CD4-positive, alpha-beta T cell (primary cell): ENCODE measurements at places on chromosomes 1 and 21.
A peak's percentile ranks its signal among the peaks of the same experiment; 100 is the strongest.

DNA sequence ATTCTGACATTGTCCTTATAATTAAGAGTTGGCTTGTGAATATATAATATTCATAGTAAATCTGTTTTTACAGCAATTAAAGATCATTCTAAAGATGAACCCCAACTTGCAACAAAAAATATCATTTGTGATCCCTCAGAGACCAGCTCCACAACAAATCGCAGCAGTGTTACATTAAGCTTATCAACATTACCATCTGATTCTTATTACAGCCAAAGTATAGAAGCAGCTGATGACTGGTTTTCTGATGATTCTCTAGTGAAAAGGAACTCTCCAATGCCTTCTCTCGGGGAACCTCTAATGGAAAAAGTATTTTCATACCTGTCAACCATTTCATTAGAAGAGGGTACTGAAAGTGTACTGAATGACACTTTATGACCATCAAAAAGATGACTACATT, 45.4 kb downstream of the C1orf185 start:
- no peak for DNase-seq
- no peaks in the 10 kb centered on the region for H3K4me1 ChIP-seq
- H3K27ac ChIP-seq: no peak overlapping the region
- no peaks in the 10 kb centered on the region for H3K36me3 ChIP-seq
- H3K27me3 ChIP-seq: no peaks in the 10 kb centered on the region
- no peak overlapping the region for H3K4me3 ChIP-seq

DNA sequence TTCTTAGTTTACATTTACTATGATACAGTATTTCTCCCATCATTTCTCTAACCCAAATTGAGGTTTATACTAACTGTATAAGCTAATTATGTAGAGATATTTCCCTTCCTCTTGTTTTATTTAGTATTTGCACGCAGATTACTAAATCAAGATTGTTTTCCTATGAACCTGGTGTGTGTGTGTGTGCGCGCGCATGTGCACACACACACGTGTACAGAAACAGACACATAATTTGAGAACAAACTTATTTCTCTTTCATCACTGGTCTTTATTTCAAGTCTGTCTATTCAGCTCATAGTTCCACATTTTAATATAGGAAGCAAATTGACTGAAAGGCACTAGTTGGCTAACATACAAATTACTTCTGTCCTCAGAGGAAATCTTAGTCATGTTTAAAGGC, 19.7 kb upstream of the COL24A1 start:
- DNase-seq: no peak
- no peak overlapping the region for H3K4me3 ChIP-seq
- no peaks in the 10 kb centered on the region for H3K36me3 ChIP-seq
- H3K27ac ChIP-seq: no peak overlapping the region
- no peaks in the 10 kb centered on the region for H3K27me3 ChIP-seq

DNA sequence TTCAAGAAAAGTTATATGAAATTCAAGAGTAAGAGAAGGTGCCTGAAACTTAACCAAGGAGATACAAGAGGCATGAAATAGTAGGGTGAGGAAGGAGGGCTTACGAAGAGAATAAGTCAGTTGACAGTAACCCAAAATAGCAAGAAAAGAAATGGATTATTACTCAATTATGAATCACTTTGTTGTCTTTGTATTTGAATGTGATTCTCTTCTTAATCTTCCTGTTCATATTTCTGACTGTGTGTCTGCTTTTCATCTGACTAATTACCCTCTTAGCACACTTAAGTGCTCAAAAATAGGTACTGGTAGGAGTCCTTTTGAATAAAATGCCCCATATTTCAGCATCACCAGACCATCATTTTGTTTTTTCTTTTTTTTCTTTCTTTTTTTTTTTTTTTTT, 39.4 kb downstream of the GLMN start:
- H3K4me3 ChIP-seq: no peak overlapping the region
- DNase-seq: no peak
- no peaks in the 10 kb centered on the region for H3K4me1 ChIP-seq
- no peak overlapping the region for H3K27ac ChIP-seq
- no peaks in the 10 kb centered on the region for H3K27me3 ChIP-seq

- peak overlapping the region; percentile 83 for H3K4me3 ChIP-seq
- peaks cover 21% of the 10 kb centered on the region for H3K4me1 ChIP-seq
- H3K27ac ChIP-seq: peak overlapping the region; percentile 72
Observed at GRCh38 chr1:231421546-231421970, 529 bp downstream of the EGLN1 start.

GRCh38 chr1:101238681-101239094, 1.9 kb downstream of the S1PR1 start:
- peak; percentile 88 for DNase-seq
- peaks cover 48% of the 10 kb centered on the region for H3K4me1 ChIP-seq
- H3K27ac ChIP-seq: peak overlapping the region; percentile 56
- H3K36me3 ChIP-seq: peaks cover 50% of the 10 kb centered on the region
- peak overlapping the region; percentile 87 for H3K4me3 ChIP-seq

DNA sequence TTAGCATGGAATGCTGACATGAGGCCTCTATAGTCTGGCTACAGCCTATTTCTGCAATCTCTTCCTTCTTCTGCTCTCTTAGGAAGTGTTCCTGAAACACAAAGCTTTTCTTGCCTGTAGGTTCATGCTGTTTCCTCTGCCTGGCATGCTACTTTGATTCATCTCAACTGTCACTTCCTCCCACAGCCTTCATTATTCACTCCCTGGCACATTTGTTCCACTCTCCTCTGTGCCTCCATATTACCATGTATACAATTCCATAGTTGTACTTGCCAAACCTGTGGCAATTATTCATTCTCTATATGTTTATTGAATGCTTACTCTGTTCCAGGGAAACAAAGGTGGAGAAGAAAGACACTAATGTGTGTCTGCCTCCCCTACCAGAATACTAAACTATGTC, 210.2 kb downstream of the LRRC7 start:
- H3K4me1 ChIP-seq: no peaks in the 10 kb centered on the region
- H3K27ac ChIP-seq: no peak overlapping the region
- H3K4me3 ChIP-seq: no peak overlapping the region
- no peaks in the 10 kb centered on the region for H3K36me3 ChIP-seq
- H3K27me3 ChIP-seq: no peaks in the 10 kb centered on the region

DNA sequence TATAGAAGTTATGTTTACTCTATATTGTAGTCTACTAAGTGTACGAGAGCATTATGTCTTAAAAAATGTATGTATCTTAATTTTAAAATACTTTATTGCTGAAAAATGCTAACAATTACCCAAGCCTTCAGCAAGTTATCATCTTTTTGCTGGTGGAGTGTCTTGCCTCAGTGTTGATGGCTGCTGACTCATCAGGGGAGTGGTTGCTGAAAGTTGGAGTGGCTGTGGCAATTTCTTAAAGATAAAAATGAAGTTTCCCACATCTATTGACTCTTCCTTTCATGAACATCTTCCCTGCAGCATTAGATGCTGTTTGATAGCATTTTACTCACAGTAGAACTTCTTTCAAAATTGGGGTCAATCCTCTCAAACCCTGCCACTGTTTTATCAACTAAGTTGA, 95.8 kb downstream of the CDC7 start:
- no peak for DNase-seq
- peaks cover 11% of the 10 kb centered on the region for H3K4me1 ChIP-seq
- H3K27ac ChIP-seq: no peak overlapping the region
- no peak overlapping the region for H3K4me3 ChIP-seq
- no peaks in the 10 kb centered on the region for H3K36me3 ChIP-seq

GRCh38 chr1:152959801-152960451, 10.5 kb upstream of the SPRR4 start:
- DNase-seq: no peak
- no peak overlapping the region for H3K27ac ChIP-seq
- no peaks in the 10 kb centered on the region for H3K4me1 ChIP-seq
- no peak overlapping the region for H3K4me3 ChIP-seq

GRCh38 chr1:166017395-166017794, 149.4 kb downstream of the FAM78B start:
- no peaks in the 10 kb centered on the region for H3K36me3 ChIP-seq
- H3K27me3 ChIP-seq: peaks cover 3% of the 10 kb centered on the region
- H3K4me1 ChIP-seq: no peaks in the 10 kb centered on the region
- no peak for DNase-seq
- H3K4me3 ChIP-seq: no peak overlapping the region

GRCh38 chr1:15384301-15384901, 25.3 kb upstream of the EFHD2 start:
- no peak overlapping the region for H3K27ac ChIP-seq
- H3K27me3 ChIP-seq: peaks cover 5% of the 10 kb centered on the region
- H3K4me1 ChIP-seq: peaks cover 12% of the 10 kb centered on the region
- no peak for DNase-seq
- H3K4me3 ChIP-seq: no peak overlapping the region
- no peaks in the 10 kb centered on the region for H3K36me3 ChIP-seq

- peak overlapping the region; percentile 70 for H3K4me3 ChIP-seq
- H3K4me1 ChIP-seq: peaks cover 17% of the 10 kb centered on the region
- H3K27ac ChIP-seq: no peak overlapping the region
- H3K36me3 ChIP-seq: no peaks in the 10 kb centered on the region
Observed at GRCh38 chr1:145886390-145886789, 724 bp upstream of the ANKRD35 start.

DNA sequence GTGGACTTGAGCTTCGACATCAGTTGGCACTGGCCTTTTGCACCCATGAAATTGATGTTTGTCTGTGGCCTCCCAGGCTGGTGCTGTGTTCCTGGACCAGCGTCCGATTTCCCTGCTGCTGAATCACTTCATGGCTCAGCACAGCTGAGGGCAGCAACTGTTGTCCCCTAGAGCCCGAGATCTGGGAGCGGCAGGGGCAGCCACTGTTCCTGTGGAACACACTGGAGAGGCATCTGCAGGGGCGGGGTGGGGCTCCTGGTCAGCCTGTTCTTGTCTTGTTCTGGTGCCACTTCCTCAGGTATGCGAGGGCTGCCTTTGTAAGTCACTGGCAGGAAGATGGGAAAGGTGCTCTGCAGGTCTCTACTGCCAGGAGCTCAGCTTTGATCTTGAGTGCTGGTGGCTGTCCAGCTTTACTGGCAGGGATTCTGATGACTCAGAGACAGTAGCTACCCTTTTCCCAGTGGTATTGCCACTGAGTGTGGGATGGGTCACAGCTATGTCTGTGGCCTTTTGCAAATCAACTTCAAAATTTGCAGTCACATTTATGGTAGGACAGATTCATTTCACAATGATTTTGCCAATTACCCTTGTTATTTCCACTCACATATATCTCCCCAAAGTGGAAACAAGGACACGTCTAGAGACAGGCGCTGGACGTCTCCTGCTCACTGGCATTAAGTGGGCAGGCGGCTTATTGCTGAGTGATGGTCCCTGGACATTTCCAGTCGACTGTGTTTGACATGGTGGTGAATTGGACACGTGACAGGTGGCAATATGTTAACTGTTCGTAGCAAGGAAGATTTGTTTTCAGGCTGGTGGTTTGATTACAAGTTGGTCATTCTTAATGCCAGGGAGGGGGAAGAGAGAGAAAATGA, 15.3 kb downstream of the AGPAT3 start:
- DNase-seq: no peak
- H3K27ac ChIP-seq: no peak overlapping the region
- H3K27me3 ChIP-seq: no peaks in the 10 kb centered on the region
- H3K4me3 ChIP-seq: no peak overlapping the region
- H3K36me3 ChIP-seq: peaks cover 27% of the 10 kb centered on the region

DNA sequence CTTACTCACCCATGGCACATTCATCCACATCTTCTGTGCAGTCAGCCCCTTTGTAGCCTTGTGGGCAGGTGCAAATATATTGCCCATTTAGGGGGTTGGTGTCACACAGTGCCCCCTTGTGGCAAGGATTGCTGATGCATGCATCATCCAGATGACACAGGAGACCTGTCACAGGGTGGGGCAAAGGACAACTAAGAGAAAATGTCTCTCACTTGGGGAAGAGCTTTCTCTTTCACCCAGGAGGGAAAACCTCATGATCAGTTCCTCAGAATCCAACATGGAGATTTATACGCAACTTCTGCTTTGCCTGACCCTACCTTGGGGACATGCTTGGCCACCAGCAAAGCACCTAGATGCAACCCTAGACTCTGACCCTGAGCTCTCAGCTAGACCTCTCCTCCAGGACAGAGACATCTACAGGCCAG, 71.8 kb upstream of the ADAM30 start:
- no peaks in the 10 kb centered on the region for H3K4me1 ChIP-seq
- no peak overlapping the region for H3K4me3 ChIP-seq
- H3K27ac ChIP-seq: no peak overlapping the region
- DNase-seq: peak; percentile 67
- peaks cover 69% of the 10 kb centered on the region for H3K36me3 ChIP-seq

DNA sequence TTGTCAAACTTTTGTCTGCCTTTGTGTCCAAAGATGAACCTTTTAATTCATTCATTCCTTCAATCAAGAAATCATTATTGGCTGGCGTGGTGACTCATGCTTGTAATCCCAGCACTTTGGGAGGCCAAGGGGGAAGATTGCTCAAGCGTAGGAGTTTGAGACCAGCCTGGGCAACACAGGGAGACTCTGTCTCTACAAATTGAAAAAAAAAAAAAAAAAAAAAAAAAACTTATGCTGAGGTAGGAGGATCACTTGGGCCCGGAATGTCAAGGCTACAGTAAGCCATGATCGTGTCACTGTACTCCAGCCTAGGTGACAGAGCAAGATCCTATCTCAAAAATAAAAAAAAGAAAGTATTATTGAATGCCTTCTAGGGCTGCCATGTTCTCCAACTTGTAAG, 51.3 kb upstream of the CXADR start:
- H3K36me3 ChIP-seq: no peaks in the 10 kb centered on the region
- H3K4me1 ChIP-seq: no peaks in the 10 kb centered on the region
- peaks cover 2% of the 10 kb centered on the region for H3K27me3 ChIP-seq
- no peak for DNase-seq
- no peak overlapping the region for H3K4me3 ChIP-seq

- no peaks in the 10 kb centered on the region for H3K27me3 ChIP-seq
- peak; percentile 45 for DNase-seq
- H3K4me1 ChIP-seq: no peaks in the 10 kb centered on the region
- no peak overlapping the region for H3K4me3 ChIP-seq
- H3K27ac ChIP-seq: no peak overlapping the region
Observed at GRCh38 chr21:44428281-44428960, 26.9 kb upstream of the LRRC3 start.

- H3K4me3 ChIP-seq: no peak overlapping the region
- peaks cover 5% of the 10 kb centered on the region for H3K4me1 ChIP-seq
- no peak overlapping the region for H3K27ac ChIP-seq
- DNase-seq: no peak
Observed at GRCh38 chr1:116781034-116781433, 26.8 kb downstream of the CD2 start.
